Stimulated activated CD8-positive, alpha-beta memory T cell treated with anti-CD3 and anti-CD28 coated beads, Interleukin-4, amount 100 ng/mL, for 1 hour (primary cell): ENCODE measurements at places on chromosomes 12 and 14.

GRCh38 chr14:103393676-103394626 is 8.7 kb downstream of the MARK3 start:
- no peak for DNase-seq

GRCh38 chr14:56334458-56334857 is 216.2 kb downstream of the PELI2 start:
- no peak for DNase-seq

DNA sequence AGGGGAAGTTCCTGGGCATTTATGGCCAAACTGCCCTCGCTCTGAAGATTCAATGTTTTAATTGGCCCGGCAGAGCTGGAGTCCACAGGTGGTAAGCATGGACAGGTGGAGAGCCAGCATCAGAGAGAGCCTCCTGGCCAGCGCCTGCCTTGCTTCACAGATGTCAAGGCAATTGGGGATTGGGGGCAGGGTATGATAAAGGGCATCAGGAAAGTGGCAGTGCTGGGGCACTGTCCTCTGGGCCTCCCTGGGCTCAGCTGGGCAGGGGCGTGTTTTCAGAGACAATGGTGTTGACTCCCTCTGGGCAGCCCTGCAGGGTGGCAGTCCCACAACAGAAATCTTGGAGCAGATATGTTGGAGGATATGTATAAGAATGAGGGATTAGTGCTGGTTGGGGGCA is 237.3 kb downstream of the CACNA1C start:
- no peak for DNase-seq

DNA sequence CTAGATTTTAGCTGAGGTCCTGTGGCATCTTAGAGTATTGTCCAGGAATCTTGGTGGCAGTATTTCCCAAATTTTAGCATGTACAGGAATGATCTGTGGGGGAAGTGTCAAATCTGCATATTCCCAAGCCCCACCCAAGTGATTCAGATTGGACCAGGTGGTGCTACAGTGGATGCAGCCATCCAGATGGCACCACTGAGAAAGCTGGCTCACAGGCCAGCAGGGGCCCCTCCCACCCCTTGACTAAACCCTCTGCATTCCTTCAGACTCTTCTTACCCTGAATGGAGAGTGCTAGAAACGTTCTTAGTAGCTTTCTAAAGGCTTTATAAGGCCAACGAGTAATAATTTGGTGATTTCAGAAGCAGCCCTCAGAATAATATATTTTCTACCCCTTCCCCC is 255.2 kb downstream of the NRXN3 start:
- DNase-seq: no peak

DNA sequence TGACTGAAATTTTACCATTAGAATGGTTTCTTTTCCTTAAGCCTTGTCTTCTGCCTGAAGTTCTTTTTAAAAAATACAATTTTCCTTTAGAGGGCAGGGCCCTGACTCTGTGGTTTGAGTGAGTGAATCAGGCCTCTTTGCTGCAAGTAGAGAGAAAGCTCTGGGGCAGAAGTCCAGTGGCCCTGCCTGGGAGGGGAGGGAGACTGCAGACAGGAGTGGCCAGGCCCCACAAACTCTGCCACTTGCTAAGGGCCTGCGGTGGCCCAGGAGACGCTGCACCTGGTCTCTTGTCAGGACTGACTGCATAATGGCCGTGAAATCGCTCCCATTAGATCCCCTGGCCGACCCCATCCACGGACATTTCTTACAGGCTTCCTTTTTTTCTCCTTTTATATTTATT is 25.5 kb downstream of the TSPAN11 start:
- no peak for DNase-seq

DNA sequence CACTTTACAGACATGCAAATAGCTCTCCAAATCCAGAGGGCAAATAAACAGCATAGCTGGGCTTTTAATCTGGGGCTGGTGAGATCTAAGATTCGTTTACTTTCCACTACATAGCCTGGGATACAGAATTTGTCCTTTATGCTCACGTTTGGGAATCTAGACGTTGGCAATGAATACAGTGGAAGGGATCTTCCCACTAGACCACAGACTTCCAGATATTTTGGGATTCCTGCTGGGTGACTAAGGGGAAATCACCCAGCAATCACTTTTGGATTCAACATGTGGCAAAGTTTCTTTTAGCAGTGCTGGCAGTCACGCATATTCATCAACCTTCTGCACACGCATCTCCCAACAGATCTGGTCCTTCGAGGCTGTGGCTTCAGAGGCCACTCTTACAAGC is 23.5 kb downstream of the APPL2 start:
- DNase-seq: no peak
